NCI-H1930 (cell line): ENCODE measurements at places on chromosomes 7 and 10.

DNA sequence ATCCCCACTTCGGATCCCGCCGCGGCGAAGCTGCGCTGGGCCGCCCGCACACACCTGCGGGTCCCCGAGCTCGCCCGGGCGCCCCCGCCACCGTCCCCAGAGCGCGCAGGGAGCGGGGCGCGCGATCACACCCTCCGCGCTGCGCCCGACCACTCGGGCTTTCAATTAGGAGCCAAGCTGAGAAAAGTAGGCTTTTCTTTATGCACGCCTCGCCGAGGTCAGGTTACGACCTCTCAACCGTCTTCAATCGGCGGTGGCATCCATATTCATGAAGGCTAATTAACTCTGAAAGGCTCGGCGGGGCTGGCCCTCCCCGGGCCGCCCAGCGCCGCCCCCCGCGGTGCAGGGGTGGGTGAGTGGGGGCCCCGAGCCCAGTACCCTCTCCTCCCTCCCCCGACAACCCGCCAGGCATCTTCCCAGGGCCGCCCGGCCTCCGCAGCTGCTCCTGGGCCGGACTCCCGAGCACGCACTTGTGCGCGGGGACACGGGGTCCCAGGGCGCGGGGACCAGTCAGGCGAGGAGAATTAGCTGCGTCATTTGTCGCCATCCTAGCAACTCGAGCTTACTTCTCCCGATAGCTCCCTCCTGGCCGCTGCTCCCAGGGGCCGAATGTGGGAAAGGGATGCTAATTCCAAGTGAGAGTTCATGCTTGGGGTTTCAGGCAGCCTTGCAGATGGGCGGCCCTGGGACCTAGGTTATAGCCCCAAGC is 155.5 kb upstream of the LYZL2 start:
- no peak for DNase-seq

GRCh38 chr10:30705101-30705624 is 75.6 kb upstream of the LYZL2 start:
- DNase-seq: no peak

DNA sequence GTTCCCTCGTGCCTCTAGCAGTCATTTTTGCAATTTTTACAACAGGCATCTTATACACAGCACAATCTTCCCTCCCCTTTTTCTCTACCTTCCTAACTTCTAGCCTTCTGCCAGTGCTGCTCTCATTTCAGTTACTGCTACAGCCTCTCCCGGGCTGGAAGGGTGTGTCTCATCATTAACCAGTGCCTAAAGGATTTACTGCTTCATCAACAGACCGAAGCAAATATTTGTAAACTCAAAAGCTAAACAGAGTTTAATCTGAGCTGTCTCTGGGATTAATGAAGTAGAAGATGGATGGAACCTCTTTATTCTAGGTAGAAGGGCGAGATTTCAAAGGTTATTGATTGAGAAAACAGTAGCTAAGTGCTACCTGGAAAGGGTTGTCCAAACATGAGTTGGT is 94.3 kb downstream of the PRPF18 start:
- DNase-seq: no peak

GRCh38 chr7:2602406-2603043 is 29.3 kb upstream of the TTYH3 start:
- DNase-seq: no peak

DNA sequence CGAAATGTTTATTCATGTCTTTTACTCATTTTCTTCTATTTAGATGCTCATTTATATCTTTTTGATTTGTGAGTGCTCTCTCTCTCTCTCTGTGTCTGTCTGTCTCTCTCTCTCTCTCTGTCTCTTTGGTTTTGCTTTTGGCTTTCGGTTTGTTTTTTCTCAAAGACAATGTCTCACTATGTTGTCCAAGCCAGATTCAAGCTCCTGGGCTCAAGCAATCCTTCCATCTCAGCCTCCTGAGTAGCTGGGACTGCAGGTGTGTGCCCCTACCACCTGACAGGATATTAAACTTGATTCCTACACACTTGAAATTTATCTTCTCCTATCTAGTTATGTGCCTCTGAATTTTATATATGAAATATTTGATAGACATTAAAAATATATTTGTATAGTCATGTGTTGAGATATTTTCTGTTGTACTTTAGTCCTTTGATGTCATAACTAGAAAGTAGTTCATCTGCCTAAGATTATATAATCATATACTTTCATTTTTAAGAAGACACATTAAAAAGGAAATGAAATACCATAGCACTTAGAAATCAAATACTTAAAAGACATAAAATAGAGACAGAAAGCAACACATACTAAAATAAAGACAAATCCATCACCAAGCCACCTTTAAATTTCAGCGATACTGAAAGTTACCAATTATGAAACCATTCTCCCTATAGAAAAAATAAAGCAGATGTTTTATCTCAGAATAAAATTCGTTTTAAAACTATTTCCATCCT is 68.1 kb upstream of the SFMBT2 start:
- no peak for DNase-seq
